Forelimb muscle (tissue), 1 donor: ENCODE measurements at places on chromosomes 5 and 9.

- no peak for DNase-seq
Observed at GRCh38 chr5:56845277-56845676, 29.9 kb downstream of the MAP3K1 start.

- no peak for DNase-seq
Observed at GRCh38 chr9:115525111-115526058, 407.4 kb upstream of the TNC start.

- DNase-seq, result no peak
Observed at GRCh38 chr5:40605295-40605958, 74.3 kb upstream of the PTGER4 start.

DNA sequence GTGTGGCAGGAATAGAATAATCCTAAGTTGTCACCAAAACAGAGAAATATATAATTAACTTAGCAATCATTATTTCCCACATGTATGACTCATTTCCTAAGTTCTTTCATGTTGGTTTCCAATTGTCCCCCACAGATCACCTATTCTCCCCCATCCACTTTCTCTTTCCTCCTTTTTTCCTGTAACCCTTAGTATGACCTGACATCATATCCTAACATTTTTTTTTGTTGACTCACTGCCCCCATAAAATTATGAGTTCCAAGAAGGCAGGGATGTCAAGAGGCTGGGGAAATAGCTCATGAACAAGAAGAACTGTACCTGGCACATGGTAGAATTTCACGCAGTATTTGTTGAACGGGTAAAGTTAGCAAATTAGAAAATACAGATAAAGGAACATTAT, 186.7 kb downstream of the DCP2 start:
- DNase-seq, result no peak

DNA sequence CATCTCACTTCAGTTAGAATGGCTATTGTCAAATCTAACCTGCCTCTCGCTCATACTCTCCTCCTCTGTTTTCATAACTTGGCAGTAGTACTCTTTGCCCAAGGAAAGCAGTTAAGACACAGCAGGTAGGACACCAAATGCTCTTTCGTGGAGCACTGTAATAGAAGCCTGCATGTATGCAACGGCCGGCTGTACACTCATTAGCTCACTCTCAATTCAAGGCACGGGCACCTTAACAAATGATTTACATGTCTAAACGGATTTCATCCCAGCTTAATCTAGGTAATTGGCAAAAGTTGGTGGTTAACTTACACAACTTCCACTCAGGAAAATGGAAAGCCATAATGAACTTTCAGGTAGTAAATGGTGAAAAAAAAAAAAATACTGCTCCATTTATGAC, 14.9 kb downstream of the DEPDC1B start:
- DNase-seq, result no peak

DNA sequence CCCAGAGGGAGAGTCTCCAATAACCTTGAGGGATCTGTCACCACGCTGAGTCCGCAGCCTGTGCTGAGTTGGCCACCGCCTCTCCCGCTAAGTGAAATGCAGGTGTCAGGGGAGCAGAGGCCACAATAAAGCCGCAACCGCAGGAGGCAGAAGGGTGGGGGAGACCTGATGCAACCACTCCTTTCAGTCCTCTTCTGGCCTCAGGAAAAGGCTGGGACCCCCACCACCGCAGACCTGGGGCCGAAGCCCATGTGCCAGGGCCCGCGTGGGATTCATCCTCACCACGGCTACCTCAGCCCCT, 576 bp downstream of the MAP1B start:
- DNase-seq, result no peak

DNA sequence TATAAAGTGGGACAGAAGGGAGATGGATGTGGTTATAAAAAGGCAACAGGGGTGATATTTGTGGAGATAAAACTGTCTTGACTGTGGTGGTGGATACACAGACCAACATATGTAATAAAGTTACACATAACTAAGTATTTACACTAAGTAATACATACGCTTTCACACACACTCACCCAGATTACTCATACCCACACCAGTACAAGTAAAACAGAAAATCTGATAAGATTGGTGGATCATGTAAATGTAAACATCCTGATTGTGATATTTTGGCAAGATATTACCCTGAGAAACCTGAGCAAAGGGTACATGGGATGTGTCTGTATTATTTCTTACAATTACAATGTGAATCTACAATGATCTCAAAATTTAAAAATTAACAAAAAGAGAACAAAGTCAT, 53.3 kb upstream of the SLIT3 start:
- DNase-seq, result no peak

GRCh38 chr9:113343732-113344231, 3.7 kb upstream of the WDR31 start:
- DNase-seq, result no peak

GRCh38 chr9:69078581-69078980, 43.0 kb downstream of the FXN start:
- no peak for DNase-seq
